Stimulated activated CD4-positive, alpha-beta T cell treated with anti-CD3 and anti-CD28 coated beads, Interleukin-4, amount 100 ng/mL, for 24 hours (primary cell): ENCODE measurements at places on chromosomes 5 and 9.

DNA sequence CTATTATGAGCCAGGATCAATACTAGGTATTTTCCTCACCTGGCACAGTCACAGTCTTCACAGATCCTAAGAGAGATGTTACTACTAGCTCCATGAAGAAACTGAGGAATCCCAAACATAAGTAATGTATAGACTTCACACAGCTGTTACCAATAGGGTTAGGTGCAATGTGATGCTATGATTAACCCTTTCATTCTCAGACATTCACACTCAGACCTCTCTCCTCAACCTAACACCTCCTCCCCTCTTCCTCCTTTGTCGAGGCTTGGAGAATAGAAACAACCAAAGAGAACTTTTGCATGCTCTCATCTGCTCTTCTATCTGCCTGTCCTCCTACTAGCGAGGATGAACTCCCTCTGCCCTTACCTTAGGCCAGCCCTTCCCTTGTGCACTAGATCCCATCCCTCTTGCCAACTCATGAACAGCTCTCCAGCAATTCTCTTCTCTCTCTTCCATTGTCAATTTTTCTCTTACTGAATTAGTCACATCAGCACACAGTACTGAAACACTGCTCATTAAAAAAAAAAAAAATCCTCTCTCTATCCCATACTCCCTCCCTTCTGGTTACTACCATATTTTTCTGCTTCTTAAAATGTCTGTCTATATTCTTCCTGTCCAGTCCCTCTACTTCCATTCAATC is 47.7 kb downstream of the MAPKAP1 start:
- no peak for DNase-seq

- no peak for DNase-seq
These were observed 6.2 kb downstream of the FER start for GRCh38 chr5:108753877-108754276.

GRCh38 chr5:54794135-54794975 is 191.0 kb downstream of the ESM1 start:
- DNase-seq = no peak

DNA sequence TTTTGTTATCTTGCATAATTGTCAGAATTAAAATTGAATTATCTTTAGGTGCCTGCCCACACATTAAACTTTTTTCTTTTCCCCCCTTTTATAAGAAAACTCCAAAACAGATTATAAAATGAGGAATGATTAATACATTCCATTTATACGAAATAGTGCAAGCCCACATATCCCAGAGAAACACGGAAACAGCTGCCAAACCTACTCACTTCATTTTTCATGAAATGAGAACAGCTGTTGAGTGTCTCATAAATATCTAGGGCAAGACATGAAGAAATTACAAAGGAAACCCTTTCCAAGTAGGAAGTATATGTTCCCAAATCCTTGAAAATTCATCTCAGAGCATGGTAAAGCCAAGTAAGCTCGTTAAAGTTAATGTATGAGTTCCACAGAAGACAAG is 459.4 kb upstream of the NMUR2 start:
- DNase-seq = no peak

DNA sequence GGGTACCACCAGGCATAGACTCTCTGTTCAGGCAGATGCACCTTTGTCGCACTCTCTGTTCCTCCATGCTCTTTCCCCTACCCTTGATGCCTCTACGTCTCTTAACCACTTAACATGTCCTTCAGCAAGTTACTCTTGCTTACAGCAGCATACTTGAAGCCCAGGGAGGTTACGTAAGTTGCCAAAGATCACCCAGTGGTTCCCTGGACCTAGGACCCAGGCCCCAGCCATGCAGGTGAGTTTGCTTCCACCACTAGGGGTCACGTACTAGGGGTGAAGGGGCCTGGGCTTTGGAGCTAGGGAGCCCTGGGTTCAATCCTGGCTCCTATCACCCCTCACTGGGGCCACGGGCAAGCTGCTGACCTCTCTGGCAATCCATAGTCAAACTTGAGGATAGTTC is 8.9 kb downstream of the AKNA start:
- no peak for DNase-seq

GRCh38 chr9:70595211-70595610 is 180.8 kb upstream of the KLF9 start:
- DNase-seq = no peak

DNA sequence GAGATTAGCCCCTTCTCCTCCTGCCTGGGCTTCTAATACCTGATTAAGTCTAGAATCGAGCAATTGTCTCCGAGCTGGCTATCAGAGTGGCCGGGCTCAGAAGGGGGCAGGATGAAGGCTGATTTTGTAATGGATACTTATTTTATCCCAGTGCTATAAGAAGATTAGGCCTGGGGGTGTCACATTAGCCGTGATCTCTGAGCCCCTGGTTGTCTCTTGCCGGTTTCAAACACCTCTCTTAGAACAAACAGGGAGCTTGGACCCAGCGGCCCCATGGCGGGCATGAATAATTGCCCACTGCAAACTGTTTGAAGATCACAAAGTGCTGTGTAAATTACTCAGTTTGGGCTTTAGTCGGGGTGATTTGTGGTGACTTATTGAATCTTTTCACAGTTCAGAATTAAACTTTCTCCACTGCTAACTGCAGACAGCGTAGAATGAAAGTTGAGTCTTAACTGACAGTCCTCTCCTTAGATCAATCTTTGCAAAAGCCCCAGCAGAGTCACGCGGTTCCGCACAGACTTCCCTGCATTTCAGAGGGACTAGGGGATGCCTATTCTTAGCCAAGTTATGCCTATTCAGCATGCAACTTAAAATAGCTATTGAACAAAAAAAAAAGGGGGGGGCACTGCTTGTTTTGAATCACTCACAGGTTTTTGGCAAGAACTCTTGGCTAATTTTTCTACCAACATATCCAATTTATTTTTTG is 200.6 kb upstream of the IRX1 start:
- no peak for DNase-seq

DNA sequence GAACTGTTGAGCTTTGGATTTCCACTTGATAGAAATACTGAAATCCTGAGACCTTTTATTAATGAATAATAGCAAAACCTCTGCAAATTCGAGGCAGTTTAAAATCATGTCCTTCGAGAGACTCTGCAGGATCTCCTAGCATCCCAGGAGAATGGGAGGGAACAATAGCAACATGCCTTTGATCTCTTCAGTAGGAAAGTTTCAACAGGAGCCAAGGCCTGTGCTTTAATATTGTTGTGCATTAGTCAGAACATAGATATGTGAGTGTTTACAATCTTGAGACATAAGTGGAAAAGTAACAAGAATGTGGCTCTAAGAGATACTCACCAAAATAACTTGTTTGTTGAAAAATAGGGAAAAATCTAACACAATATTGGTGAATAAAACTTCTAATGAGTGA is 83.3 kb upstream of the LHFPL2 start:
- DNase-seq = no peak

- DNase-seq = no peak
These were observed 47.1 kb downstream of the SPIN1 start for GRCh38 chr9:88435336-88435735.

DNA sequence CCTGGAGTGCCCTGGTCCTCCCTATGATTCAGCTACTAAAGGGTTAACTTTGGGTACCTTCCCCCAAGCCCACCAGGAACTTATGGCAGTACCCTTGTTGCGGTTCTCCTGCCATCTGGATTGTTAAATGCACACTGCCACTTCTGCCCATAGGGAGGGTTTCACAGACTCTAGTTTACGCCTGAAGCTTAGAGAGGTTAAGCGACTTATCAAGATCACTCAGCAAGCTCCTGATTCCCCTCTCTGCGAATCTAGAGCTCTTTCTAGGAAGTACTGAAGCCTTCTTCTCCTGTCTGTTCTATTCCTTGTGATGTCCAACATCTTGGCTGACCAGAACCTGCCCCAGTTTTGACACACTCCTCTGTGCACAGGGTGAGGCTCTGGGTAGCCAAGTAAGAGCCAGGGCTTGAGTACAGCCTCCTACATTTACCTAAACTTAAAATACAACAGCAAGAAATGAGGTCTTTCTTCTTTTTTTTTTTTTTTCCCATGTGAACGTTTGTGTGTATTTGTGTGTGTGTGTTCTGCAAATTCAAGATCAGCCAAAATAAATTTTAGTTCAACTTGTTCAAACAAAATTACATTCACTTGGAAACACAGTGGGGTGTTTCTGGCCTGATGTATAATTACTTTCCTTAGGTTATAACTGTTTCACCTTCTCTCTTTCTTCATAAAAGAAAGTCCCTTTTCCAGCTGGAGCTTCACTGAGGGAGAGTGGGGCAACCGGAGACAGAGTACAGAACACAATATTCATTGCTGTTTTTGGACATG is 28.7 kb upstream of the KLF4 start:
- no peak for DNase-seq

DNA sequence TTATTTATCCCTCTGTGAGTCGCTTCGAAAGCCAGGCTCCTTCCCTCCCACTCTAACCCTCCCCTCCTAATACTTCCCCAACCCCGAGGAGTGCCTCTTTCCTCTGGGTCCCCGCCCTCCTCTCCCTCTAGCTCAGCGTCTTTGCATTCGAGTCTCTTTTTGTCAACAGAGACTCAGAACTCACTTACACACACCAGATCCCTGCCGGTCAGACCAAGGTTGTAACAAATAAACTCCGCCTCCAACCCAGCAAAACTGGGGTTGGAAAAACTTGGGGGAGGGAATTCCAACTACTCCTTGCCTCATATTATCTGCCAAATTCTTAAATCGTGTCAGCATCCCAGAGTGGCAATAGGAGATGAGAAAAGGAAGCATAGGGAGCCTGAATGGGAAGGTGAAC is at the start of gene HTR1A:
Gene HTR1A (minus strand): TSS at position 167 of the 400 bp plus-strand sequence. CDS start 726 bp downstream, outside the sequence.
- no peak for DNase-seq

- DNase-seq = no peak
These were observed 71.8 kb upstream of the PPARGC1B start for GRCh38 chr5:149658299-149658698.

DNA sequence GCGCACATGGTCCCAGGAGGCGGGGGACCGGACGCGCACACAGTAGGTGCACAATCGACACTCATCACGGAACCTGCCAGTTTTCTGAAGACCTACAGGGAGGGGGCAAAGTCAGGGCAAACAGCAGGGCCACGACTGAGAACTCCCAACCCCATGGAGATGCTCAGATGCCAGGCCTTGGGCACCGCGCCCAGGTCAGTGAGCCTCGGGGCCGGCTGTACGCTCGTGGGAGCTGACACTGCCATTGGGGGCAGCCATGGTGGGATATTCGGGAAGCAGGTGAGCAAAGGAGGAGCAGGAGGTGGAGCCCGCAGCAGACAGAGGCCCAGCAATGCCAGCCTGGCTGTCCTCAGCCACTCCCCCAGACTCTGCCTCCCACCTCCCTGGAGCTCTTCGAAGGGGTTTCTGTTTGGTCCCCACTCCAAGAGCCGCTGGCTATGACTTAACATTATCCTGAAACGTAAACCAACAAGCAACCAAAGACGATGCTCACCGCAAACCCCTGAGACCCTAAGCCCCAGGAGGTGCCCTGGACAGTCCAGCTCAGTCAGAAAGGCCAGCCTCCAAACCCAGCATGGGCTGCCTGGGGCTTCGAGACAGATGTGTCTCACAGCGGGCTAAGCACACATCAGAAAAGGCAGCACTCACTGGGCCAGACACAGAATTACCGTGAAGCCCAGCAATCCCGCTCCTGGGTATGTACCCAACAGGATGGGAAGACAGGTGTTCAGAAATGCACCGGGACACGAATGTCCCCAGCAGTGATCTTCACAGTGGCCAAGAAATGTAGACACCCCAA is 78.4 kb downstream of the VAV2 start:
- no peak for DNase-seq

GRCh38 chr5:173718469-173718868 is 102.0 kb upstream of the BOD1 start:
- DNase-seq = no peak

- no peak for DNase-seq
These were observed 202.0 kb downstream of the AUH start for GRCh38 chr9:91159664-91160121.

GRCh38 chr9:33778700-33779351 is 16.5 kb upstream of the PRSS3 start:
- peak; percentile 54 for DNase-seq

DNA sequence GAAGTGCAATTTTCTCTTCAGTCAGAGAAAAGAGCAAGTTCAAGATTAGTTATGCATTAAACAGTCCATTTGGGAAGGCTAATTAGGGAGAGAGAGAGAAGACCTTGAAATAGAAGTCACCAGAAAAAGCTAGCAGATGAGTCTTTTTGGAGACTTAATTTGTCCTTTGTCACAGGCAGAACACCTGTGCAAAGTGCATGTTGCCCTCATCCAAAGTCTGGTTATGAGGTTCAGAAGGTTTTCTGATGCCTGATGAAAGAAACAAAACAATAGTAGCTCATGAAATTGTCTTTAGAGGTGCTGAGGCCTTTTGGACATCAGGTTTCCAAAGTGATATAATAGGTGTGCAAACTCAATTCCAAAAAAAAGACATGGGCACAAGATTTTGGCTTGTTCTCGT is 199.3 kb downstream of the MAN2A1 start:
- no peak for DNase-seq

DNA sequence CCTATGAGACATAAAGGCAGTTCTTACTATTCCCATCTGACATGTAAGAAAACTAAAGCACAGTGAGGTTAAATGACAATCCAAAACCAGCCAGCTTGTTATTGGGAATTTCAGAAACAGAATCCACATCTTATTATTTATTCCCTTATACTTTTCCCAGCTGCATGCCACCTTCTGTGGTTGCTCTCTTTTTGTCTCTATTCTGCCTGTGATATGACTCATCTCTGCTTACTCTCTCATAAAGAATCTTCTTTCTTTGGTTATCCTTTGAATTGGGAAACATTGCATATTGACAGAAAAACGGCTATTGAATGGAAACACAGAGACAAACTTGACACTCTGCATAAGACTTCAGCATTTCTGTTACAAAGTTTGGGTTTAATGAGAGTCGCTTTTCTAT is 183.2 kb downstream of the TLR4 start:
- DNase-seq = no peak
